ENCODE measurements at places on chromosomes 11 and 22. TPM values are rescaled to one million over a fixed set of nuclear protein-coding genes. Genes with fewer than 3 reads are reported as not detected.

VWA5A gene
- 14.3 TPM for total RNA-seq

MMP10 gene
- 15.0 TPM for total RNA-seq

PACS1 gene
- total RNA-seq: 52.8 TPM

CYTH4 gene
- total RNA-seq: not detected

DNA sequence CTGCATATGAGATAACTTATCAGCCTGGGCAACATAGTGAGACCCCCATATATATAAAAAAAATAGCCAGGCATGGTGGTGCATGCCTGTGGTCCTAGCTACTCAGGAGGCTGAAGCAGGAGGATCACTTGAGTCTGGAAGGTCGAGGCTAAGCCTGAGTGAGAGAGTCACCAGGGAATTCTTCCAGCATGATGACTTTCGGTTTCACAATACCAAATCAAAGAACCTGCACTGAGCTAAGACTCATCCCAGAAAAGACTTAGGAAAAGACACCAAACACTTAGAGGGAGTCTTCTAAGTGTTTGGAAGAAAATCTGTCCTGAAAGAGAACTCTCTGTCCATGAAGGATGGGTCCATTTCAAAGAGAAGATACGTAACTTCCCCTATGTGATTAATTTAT lies 12.7 kb downstream of the STK33 start:
- DNase-seq: no peak

DNA sequence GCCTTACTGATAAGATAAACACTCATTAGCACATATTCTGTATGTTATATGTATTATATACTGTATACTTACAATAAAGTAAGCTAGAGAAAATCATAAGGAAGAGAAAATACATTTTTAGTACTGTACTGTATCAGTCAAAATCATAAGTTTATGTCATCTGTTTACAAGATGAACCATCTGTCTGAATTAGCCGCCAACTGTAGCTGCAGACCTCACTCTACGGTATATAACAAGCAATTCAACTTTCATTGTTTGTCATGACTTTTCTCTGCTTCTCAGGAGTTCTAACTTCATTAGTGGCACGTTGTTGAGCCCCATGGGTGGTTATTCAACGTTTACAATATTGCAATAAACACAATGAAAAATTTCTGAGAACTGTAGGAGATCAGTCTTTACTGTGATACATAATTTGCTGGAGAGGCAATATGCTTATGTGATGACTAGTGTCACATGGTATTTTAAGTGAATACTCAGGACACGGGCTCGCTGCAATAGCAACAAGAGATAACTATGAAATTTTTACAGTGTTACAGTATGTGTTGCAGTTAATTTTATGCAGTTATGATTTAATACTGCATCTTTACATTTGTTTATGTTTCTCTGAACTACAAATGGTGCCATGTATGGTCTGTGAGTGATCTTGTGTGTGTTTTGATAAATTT lies 132.2 kb upstream of the CTSC start:
- DNase-seq: no peak

DNA sequence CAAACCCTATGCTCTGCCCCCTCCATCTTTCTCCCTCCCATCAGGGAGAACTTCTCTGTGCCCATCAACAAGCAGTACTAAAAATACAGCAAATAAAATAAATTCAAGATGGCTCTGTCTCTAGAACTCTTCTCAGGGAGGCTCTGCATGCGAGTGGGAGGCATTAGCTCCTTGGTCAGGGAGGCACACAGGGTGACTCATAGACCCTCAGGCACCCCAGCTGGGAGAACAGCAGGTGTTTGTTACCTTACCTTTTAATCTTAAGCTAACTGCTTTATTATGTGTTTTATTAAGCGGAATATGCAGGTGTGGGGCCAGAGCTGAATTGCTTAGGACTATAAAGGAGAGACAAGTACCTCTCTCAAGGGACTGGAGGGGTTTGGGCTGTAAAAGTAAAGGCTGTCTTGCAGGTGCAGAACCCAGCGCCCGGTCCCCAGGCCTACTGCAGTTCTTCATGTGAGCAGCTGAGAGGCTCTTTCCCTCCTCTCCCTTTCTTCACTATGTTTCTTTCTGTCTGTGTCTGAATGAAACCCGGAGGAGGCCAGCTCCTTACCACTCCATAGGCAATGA lies 20.8 kb downstream of the CSNK2A3 start:
- DNase-seq: no peak

DNA sequence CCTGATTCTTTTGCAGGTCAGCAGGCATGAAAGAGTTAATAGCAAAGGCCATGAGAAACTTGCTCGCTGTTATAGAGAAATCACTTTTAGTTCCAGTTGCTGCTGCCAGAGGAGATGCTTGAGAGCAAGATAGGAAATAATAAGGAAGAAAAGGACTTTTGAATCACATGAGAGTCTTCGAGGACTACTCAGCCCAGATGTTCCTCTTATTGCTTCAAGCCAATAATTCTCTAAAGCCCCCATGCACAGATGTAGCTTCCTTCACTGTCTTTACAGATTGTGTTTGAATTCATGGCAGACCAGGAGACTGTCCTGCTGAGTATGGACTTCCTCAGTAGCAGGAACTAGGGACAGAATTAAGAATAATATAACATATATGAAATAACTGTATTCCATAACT lies 50.1 kb upstream of the OLFML1 start:
- no peak for DNase-seq

- DNase-seq: no peak
Observed at GRCh38 chr22:17698948-17699347, 60.4 kb downstream of the BCL2L13 start.

DNA sequence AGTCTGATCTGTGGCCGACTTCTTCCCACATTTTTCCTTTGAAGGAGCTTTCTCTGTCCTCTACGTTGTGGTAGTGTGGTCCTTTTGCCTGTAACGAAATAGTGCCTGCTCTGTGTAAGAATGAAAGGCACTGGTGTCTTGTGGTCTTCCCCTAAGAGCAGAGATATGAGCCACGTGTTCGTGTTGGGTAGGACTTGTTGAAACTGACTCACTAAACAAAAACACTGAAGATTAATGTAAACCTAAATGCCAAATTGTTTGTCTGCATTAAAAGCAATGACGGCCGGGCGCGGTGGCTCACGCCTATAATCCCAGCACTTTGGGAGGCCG lies 10.1 kb upstream of the RPS3 start:
- DNase-seq: no peak

- no peak for DNase-seq
Observed at GRCh38 chr22:31618471-31619176, 43.4 kb downstream of the PISD start.

LGALS1 gene
- total RNA-seq: 2,698 TPM

- DNase-seq: no peak
Observed at GRCh38 chr11:106642331-106642730, 375.9 kb downstream of the GUCY1A2 start.

OR6T1 gene
- not detected for total RNA-seq

TLCD5 gene
- total RNA-seq: 6.3 TPM

DNA sequence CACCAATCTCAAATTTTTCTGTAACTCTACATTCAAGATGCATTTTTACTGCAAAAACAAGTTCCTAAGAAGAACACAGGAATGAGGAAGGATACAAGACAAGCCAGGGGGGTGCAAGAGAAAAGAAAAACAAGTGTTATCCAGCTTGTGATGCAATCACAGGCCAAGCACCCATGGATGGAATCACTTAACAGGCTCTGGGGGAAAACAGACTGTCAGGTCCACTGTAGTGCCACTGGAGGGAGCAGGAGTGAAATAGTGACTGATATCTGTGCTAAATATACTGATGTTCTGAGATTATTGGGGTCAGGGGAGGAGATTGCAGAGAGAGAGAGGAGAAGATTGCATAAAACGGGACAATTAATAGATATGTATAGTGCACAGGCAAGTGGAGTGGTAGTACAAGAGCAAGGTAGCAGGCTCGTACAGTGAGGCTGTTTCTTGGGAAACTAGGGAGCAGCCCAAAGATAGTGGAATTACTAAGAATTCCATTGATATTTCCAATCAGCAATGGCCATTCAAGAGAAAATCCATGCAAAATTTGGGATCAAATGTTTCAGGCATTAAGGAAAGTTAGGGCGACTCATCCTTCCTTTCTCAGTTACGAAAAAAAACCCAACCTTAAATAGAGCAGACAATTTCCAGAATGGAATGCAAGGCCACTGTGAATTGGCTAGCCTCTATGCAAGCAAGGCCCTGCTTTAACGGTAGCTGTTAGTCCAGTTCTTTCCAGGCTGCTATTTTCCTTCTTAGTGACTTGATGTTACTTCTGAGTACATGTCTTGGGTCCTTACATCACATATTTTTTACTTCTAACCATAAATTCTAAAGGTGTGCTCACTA lies 52.2 kb upstream of the CEP126 start:
- peak; percentile 71 for DNase-seq

TSKU gene
- 16.2 TPM for total RNA-seq

DNA sequence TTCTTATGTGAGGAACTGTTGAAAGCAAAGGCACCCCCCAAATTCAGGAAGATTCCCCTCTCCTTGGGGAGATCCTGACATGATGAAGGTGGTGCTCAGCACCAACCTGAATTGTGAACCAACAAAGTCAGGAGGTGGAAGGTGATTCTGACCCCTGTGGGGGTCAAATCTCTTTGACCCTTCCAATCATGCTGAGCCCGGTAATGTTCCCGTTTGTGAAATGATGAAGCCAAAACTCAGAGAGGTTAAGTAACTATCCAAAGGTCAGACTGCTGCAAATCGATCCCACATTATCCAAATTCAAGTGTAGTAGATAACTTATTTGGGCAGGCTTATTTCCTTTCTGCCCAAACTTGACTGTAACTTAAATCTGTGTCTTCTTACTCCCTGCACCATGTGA lies 19.1 kb downstream of the SERPING1 start:
- no peak for DNase-seq

HORMAD2 gene
- not detected for total RNA-seq

- peak; percentile 57 for DNase-seq
Observed at GRCh38 chr22:19998232-19998951, 18.2 kb downstream of the ARVCF start.

- no peak for DNase-seq
Observed at GRCh38 chr11:68441466-68442230, 18.9 kb upstream of the PPP6R3 start.

- DNase-seq: no peak
Observed at GRCh38 chr22:46362203-46362933, 26.9 kb downstream of the TRMU start.

VPREB3 gene
- total RNA-seq: not detected

TRIM48 gene
- not detected for total RNA-seq

- DNase-seq: peak; percentile 57
Observed at GRCh38 chr22:21568347-21569075, 997 bp downstream of the UBE2L3 start.

GRCh38 chr11:12862696-12863469 lies 146.2 kb upstream of the RASSF10 start:
- DNase-seq: peak; percentile 64

DNA sequence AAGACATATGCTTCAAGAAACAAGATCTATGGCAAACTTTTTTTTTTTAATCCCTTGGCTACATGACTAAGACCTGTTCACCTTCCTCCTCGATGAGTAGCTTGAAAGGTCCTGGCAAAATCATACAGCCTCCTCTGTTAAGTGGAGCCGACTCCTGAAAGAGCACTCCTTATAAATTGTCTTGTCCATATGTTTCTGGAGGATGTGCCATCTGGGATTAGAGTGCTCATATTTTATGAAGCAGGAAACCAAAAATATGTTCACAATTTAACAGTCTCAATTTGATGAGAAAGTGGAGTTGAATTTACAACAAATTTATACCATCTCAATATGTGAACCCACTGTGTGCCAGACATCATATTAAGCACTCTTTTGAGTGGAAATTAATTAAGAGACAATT lies 912.1 kb upstream of the FAT3 start:
- no peak for DNase-seq

DNA sequence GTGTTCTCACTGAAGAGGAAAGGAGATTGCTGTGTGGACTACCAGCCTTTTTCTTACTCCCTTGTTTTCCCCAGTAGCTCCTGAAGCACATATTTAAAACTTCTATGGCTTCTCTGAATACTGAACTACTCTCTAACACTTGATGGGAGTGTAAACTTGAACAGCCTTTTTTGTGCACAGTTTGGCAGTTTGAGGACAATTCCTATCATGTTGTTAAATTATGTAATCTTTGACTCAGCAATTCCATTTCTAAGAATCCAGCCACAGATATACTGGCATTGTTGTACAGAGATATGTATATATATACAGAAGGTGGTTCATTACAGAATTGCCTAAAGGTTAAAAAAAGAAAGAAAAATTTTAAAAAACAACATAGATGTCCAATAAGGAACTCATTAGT lies 47.1 kb upstream of the EED start:
- no peak for DNase-seq

GRCh38 chr22:27349456-27349855 lies 452.1 kb downstream of the MN1 start:
- no peak for DNase-seq

DNA sequence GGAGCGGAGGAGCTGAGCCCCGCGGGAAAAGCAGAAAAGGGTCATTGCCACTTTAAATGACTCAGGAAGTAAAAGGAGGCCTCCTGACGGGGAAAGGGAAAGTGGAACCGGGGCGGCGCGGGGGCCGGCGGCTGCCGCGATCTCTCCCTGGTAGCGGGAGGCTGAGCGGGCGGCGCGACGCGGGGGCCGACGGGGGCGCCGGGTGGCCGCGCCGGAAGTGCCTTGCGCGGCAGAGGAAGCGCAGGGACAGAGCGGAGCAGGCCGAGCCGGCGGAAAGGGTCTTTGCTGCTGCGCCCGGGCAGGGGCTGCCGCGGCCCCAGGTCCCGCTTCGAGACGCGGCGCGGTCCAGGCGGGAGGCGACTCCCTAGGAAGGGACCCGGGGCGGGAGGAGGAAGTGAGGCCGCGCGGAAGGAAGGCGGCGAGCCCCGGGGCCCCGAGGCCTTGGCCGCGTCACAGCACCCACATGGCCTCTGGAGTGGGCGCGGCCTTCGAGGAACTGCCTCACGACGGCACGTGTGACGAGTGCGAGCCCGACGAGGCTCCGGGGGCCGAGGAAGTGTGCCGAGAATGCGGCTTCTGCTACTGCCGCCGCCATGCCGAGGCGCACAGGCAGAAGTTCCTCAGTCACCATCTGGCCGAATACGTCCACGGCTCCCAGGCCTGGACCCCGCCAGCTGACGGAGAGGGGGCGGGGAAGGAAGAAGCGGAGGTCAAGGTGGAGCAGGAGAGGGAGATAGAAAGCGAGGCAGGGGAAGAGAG lies at the start of gene TRIM44:
TSS of gene TRIM44 (plus strand) at position 127 of the 759 bp plus-strand sequence. CDS start at position 464, 337 bp downstream.
- DNase-seq: peak; percentile 82

SCGB1A1 gene
- not detected for total RNA-seq

DNA sequence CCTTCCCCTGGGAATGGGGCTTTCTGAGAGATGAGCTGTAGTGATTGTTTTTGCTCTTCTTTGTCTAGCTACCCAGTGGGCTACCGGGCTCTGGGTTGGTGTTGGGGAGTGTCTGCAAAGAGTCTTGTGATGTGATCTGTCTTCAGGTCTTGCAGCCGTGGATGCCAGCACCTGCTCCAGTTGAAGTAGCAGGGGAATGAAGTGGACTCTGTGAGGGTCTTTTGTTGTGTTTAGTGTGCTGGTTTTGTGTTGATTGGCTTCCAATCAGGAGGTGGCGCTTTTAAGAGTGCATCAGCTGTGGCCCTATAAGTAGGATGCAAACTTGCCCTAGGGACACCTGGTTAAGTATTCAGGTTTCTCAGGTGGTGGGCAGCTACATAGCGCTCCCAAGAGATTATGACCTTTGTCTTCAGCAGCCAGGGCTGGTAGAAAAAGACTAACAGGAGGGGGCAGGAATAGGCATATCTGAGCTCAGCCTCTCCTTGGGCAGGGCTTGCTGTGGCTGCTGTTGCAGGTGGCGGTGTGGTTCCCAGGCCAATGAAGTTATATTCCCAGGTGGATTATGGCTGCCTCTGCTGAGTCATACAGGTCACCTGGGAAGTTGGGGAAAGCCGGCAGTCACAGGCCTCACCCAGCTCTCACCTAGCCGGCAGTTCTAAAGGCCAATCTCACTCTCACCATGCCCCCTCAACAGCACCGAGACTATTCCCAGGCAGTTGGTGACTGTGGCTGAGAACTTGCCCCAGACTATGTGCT lies 315.7 kb upstream of the C11orf87 start:
- DNase-seq: no peak
